ENCODE measurements at places on chromosomes 7 and 10. TPM values are rescaled to one million over a fixed set of nuclear protein-coding genes. Genes with fewer than 3 reads are reported as not detected.

Gene ANKMY2
- total RNA-seq: 53.1 TPM

Gene NRP1
- 172 TPM for total RNA-seq

Gene SPDYE6
- total RNA-seq: not detected

Gene CLCN1
- 0.16 TPM for total RNA-seq

Gene PIK3CG
- total RNA-seq: 12.1 TPM

Gene CPEB3
- 7.4 TPM for total RNA-seq

Gene SFTPA1
- total RNA-seq: not detected

Gene PHYH
- 20.8 TPM for total RNA-seq

DNA sequence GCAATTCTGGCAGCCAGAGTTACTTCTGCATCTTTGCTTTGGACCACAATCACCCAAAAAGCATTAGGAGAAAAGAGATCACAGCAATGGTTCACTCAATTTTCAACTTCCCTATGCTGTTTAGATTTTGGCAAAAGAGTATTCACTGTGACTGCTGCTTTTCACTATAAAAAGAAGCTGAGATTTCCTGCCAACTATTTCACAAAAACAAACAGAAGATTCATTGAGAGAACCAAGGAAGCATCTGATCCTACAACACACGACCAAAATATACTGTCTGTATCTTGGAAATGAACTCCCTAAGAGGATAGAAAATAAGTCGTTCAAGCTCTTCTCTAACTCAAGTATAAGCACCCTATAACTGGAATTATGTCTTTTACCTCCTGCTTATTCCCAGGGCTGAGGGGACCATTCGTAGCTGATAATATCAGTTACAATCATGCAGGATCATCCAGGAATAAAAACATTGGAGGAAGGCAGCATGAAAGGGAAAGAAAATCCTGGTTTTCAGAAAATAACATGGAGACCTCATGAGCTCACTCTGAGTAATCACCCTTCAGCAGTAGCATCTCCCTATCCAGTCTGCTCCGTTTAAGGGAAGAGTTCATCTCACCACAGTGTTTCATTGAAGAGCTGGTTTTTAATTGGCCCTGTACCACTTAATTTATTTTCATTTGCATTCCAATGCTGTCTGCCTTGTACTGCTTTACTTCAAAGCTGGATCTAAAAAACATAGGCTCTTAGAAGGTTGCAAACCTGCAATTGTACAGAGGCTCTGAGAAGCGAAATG is 256.2 kb downstream of the PAXIP1 start:
- no peak for DNase-seq

GRCh38 chr10:128721963-128722445 is 595.8 kb upstream of the MKI67 start:
- DNase-seq: no peak

GRCh38 chr7:42527004-42527403 is 290.0 kb upstream of the GLI3 start:
- no peak for DNase-seq

DNA sequence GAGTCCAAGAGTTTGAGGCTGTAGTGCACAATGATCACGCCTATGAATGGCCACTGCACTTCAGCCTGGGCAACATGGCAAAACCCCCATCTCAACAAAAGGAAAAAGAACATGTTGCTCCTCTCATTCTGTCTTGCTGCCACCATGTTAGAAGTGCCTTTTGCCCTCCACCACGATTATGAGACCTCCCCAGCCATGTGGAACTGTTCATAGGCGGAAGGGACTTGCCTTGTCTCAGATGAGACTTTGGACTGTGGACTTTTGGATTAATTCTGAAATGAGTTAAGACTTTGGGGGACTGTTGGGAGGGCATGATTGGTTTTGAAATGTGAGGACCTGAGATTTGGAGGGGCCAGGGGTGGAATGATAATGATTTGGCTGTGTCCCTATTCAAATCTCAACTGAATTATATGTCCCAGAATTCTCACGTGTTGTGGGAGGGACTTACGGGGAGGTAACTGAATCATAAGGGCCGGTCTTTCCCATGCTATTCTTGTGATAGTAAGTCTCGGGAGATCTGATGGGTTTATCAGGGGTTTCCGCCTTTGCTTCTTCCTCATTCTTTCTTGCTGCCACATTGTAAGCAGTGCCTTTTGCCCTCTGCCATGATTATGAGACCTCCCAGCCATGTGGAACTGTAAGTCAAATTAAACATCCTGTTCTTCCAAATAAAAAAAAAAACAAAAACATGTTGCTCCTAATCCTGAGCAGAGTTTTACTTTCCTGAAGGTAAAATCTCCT is 22.3 kb downstream of the DLG5 start:
- no peak for DNase-seq

DNA sequence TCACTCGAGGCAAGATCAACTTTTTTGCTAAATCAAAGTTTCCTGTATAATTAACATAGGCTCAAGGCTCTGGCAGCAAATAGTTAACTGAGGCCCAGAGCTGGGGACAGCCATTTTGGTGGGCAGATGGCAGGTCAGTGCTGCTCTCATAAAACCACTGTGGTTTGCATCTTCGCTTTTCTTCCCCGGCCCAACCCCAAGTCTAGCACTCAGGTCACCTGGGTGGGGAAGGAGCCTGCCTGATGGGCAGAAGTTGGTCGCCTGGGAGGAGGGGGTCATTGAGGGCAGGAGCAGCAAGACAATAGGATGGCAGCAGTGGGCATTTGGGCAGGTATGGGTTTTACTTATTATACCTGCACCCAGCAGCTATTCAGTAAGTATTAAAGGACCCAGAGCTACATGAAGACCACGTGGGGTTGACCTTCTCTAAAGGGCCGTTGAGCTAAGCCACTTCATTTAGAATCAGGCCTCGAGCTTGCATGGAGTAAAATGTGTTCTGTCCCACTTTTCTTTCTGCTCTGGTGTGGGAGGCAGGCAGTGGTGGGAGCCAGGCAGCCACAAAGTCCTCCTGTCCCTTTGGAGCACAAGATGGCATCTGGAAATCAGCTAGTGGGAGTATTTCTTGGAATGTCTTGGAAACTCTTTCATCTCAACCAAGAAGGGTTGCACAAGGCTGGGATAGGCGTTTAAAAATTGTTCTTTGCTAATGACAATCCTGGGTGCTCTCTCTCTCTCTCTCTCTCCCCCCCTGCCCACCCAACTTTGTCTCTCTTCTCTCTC is 133.4 kb downstream of the SPAG6 start:
- DNase-seq: no peak

DNA sequence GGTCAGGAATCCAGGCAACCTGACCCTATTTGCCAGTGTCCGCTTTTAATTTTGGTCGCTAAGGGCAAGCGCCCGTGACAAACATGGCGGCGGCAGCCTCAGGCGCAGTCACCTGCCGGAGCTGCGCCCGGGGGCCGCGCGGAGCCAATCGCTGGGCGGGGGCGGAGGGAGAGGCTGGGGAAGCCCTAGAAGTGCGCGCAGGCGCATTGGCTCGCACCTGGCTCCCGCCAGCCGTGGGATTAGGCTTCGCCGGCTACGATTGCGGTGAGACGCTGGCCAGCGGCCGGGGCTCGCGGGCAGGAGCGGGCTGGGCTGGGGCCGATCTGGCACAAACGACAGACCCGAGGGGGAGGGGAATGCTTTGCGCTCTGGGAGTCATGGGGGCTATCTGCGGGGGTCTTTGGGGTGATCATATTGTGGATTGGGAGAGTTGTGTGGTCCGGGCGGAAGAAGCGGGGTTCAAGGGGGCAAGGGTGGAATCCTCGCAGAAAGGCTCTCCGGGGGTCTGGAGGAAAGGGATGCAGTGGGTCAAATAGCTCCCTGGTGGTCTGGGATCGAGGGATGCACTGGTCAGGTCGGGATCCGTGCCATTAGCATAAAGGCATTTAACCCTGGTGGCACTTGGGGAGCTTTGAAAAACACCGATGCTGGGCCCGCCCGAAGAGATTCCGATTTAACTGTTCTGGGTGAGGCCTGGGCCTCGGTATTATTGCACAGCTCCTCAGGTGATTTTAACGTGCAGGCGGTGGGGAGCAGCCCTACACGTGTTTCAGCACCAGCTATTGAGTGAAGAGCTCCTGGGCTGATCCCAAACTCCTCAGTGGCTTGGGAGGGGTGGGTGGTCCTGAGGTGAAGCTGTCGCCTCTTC is 10.1 kb upstream of the C10orf95 start:
- DNase-seq: peak; percentile 54

DNA sequence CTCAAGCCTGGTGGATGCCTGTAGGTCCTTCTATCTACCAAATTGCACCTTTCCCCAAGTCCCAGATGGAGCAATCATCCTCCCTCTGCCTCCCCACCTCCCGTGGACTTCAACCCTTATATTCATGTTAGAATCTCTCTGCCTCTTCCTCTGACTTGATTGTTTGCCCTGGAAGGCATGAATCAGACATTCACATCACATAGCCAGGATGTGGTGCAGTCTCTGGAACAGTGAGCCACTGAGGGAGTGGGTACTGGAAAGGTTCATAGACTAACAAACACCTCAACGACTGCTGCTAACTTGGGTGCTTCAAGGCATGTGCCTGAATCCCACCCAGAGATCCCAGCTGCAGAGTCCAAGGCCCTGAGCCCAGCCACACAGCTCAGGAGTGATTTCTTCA is 494.0 kb downstream of the TNS3 start:
- no peak for DNase-seq

GRCh38 chr10:65931291-65932070 is 994.4 kb upstream of the LRRTM3 start:
- DNase-seq: no peak

- no peak for DNase-seq
These were observed 526.2 kb upstream of the PFKP start for GRCh38 chr10:2541176-2541575.

DNA sequence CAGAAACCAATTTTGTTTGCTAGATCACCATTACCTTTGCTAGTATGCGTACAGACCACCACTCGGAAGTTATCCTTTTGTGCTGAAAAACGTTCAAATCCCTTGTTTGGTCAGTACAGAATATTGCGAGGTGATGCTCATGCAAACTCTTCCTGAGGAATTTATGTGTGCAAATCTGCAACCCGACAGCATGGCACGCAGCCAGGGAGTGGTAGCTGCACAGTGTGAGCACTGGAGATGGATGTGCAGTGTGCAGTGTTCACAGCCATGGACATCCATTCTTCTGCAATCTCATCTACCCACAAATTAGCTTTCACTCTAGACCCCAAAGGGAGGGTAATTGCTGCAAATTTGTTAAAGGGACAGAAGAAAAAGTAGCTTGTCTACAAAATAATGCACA is 72.2 kb downstream of the CACUL1 start:
- no peak for DNase-seq

DNA sequence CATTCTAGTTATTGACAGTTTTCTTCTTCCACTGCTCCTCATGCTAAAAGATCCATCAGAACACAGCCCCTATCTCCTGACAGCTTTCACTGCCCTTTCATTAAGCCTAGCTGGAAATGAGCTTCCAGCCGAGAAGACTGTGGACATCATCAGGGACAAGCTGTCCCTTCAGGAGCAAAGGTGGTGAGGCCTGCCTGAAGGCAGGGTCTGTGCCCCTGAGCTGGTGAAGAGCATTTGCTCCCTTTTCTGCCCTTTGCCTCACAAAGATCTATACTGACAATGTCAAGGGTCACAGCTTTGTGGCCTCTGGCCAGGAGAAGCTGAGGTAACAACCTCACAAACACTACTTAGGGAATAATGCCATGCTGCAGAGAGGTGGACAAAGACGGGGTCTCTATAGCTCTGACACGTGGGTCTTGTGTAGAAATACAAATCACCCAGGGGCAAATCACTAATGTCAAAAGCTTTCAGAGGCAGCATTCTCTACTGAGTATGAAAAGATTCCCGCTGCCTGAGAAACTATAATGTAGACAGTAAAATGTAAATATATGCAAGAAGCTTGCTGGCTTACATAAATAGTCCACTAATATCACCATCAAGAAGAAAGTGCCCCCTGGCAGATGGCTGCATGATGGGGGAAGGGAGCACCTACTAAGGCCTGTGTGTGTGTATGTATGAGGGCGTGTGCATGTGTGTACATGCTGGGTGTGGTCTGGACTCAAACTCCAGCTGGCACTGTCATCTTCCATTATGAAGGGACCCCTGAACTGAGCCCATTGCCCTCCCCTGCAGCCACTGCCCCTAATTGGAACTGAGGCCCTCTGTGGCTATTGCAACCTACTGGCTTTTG is 55.8 kb downstream of the HBP1 start:
- DNase-seq: no peak

GRCh38 chr7:11579141-11579540 is 252.9 kb downstream of the THSD7A start:
- DNase-seq: no peak

DNA sequence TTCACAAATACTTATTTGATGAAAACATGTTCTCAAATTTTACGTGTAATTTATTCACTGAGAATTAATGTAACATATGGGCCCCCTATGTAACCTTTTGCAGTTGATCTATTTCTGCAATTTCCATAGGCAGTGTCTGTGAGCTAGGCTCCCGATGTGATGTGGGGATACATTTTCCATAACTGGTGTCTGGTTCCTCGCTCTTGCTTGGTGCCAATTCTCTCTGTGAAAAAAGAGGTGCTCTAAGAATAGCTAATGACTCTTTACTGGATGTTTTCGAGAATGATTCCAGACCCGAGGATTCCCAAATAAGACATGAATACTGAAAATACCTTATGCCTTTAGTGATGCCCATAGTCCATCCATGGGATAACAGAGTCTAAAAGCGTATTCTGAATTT is 286.7 kb upstream of the FZD8 start:
- DNase-seq: no peak

DNA sequence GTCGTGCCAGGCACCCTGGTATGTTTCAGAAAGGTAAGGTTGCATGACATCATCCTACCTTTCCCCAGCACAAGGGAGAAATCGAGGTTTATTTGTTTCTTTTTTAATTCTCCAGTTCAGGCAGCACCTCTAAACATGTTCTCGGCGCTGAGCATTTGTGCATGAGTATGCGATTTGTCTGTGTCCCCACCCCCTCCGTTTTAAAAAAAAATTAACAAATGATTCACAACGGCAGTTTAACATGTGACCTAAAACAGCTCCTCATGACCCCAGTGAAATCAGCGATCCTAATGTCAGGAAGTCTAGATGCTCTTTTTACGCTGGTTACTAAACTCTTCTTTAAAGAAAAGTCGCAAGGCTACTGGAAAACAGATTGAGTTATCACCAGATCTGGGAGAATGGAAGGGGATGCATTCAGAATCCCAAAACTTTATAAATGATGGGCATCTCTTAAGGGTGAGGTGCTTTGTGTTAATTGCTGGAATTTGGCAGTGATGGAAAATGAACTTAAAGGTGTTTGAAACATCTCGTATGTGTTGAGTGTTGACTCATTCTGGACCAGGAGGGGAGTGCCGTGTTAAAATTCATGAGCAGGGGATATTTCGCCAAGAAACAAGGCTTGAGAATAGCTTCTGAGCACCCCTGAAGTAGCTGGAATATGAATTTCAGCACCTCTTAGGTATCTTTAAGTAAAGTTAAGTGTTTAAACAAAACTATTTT is 106.8 kb upstream of the PDCD4 start:
- no peak for DNase-seq
